ENCODE measurements at places on chromosomes 2 and 18.

GRCh38 chr2:156522864-156523440 is 86.8 kb downstream of the GPD2 start:
- no peak overlapping the region for H3K27ac ChIP-seq
- no peaks in the 10 kb centered on the region for H3K27me3 ChIP-seq
- no peaks in the 10 kb centered on the region for H3K4me1 ChIP-seq
- no peak for DNase-seq

DNA sequence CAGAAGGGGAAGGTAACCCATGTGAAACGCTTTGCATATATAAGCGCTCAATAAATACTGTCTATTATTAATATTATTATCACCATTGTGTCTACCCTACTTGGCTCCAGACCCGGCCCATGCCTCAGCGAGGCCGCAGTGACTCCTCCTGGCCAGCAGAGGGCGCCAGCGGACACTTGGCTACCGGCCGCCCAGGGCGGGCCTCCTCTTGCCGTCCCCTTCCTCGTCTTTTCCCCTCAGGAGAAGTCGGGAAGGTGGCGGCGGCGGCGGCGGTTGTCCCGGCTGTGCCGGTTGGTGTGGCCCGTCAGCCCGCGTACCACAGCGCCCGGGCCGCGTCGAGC is at the start of gene AGFG1:
Gene AGFG1, plus strand, starts transcription at position 233 of the 341 bp plus-strand sequence. CDS start 266 bp downstream, outside the sequence.
- no peaks in the 10 kb centered on the region for H3K27me3 ChIP-seq
- DNase-seq = peak; percentile 76
- no peaks in the 10 kb centered on the region for H3K36me3 ChIP-seq

DNA sequence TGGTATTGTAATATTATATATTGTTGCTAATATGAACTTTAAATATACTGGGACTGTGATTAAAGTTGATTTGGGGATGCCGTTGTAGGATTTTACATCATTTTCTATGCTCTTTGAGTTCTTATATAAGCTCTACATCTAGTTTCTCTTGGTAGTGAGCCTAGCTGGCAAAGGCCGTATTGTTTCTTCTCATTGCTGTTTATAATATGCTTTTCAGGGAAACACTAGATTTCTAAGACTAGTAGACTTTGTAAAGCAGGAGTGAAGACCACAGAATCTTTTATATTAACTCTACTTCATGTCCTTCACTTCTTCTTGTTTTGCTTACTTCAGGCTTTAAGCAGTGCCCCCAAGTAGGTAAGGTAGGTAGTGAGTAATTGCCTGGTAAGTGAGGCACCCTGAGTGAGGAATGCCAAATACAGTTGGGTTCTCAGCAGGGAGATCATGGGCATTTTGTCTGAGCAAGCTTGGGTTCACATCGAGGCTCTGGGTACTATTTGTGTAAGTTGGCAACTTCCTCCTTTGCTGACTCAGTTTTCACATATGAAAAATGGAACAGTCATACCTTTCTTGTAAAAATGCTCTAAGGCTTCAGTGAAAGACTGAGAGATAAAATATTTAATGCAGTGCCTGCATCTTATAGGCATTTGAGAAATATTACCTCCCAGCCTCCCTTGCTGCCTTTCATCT is 96.4 kb downstream of the RNF144A start:
- peaks cover 50% of the 10 kb centered on the region for H3K4me1 ChIP-seq
- H3K27me3 ChIP-seq = no peaks in the 10 kb centered on the region
- peak overlapping the region; percentile 25 for H3K27ac ChIP-seq

DNA sequence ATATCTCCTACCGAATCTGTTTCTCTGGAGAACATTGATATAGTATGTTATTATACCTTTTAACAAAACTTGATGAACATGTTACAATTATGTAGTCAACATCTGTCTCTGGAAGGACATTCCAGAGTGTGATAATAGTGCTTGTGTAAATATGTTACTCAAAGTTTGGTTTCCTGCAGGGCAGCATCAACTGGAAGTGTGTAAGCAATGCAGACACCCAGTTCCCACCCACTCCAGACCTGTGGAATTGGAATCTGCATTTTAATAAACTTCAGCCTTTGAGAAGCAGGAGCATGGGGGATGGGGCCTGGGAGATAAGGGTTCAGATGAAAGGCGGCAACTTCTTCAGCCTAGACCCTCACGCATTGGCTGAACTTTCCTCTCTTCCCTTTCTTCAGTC is 398.9 kb downstream of the RND3 start:
- H3K36me3 ChIP-seq = no peaks in the 10 kb centered on the region
- DNase-seq = no peak
- H3K27me3 ChIP-seq = no peaks in the 10 kb centered on the region
- H3K4me3 ChIP-seq = no peak overlapping the region

GRCh38 chr2:65370387-65371073 is 61.9 kb downstream of the SPRED2 start:
- no peak for DNase-seq
- H3K27ac ChIP-seq = no peak overlapping the region
- no peaks in the 10 kb centered on the region for H3K36me3 ChIP-seq
- H3K4me3 ChIP-seq = no peak overlapping the region

DNA sequence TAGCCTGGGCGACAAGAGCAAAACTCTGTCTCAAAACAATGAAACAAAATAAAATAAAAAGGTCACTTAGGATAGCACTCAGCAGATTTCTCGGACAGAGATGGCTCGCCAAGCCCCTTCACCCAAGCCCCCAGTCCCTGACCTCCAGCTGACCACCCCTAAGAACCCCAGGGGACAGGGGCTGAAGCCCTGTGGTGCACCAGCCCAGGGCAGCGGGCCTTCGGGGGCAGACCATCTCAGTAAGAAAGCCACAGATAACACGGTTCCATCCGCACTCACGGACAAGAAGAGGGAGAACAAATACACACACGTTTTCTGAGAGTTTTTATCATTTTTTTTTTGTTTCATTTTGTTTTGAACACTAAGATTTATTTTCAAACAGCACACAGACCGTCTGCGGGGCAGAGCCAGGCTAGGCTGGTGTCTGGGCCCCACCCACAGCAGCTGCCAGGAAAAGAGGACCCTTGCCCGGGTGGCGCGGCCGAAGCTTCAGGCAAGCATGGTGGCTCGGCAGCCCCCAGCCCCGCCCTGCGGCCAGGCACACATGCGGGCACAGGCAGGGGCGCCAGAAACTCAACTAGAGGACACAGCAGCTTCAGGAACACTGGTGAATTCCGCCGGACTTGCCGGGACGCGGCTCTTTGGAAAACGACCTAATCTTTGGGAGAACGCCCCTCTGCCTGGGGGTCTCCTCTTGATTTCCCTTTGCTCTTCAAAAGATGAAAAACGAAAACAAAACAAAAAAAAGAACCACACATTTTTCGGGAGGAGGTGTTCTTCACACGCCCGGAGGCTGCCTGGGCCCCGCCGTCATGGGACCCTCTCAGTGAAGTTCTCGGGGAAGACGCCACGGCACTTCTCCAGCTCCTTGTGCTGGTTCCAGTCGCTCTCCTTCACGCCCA is 59.0 kb downstream of the BIN1 start:
- H3K27ac ChIP-seq = no peak overlapping the region
- DNase-seq = no peak
- H3K36me3 ChIP-seq = peaks cover 58% of the 10 kb centered on the region
- peaks cover 23% of the 10 kb centered on the region for H3K4me1 ChIP-seq
- H3K27me3 ChIP-seq = no peaks in the 10 kb centered on the region
- no peak overlapping the region for H3K4me3 ChIP-seq

DNA sequence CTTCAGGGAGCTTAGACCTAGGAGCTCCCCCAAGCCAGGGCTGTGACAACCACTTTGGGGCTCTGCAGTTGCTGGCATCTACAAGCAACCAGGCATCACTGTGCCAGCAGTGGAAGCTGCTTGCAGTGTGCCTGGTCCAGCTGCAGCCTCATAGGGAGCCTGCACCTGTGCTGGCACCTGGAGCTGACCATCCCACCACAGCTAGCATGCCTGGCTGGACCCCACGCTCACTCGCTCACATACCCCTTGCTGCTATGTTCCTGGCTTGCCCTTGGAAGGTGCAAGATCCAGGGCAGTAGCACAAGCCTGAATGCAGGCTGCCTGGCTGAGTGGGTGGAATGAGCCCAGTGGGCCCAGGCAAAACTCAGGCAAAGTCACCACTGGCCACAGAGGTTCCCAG is 82.5 kb downstream of the ZNF804A start:
- H3K27ac ChIP-seq = no peak overlapping the region
- no peak for DNase-seq
- H3K27me3 ChIP-seq = no peaks in the 10 kb centered on the region
- no peak overlapping the region for H3K4me3 ChIP-seq
- H3K4me1 ChIP-seq = no peaks in the 10 kb centered on the region

- no peak overlapping the region for H3K27ac ChIP-seq
- no peaks in the 10 kb centered on the region for H3K27me3 ChIP-seq
- H3K36me3 ChIP-seq = no peaks in the 10 kb centered on the region
- no peak overlapping the region for H3K4me3 ChIP-seq
These were observed 26.3 kb downstream of the SERPINB13 start for GRCh38 chr18:63613420-63613819.

- H3K4me3 ChIP-seq = no peak overlapping the region
- H3K4me1 ChIP-seq = no peaks in the 10 kb centered on the region
- H3K27ac ChIP-seq = no peak overlapping the region
- DNase-seq = no peak
These were observed 139.6 kb downstream of the SOCS6 start for GRCh38 chr18:70428439-70428838.

DNA sequence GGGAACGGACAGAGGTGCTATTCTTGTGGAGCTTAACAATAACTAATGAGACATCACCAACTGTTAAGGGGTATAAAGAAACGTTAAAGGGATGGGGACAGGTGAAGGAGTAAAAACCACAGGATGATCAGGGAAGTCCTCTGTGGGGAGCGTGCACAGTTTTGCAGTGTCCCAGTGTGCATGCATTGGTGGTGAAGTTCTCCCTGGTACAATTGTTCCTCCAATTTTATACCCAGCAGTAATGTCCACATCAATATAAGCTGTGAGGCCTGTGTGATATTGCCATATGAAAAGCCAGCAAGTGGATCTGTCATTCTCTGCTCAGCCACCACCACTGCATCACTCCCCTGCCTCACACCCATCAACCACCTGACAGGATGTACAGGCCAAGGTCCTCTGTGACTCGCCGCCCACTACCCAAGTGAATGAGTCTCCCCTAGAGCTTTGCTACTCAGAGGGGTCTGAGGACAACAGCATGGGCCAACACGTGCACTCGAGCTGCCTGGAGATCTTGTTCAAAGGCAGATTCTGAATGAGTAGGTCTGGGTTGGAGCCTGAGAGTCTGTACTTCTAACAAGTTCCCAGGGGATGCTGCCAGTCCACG is 4.6 kb downstream of the MLPH start:
- DNase-seq = no peak
- no peak overlapping the region for H3K4me3 ChIP-seq
- no peaks in the 10 kb centered on the region for H3K36me3 ChIP-seq
- no peak overlapping the region for H3K27ac ChIP-seq
- peaks cover 9% of the 10 kb centered on the region for H3K4me1 ChIP-seq
- H3K27me3 ChIP-seq = peaks cover 28% of the 10 kb centered on the region

DNA sequence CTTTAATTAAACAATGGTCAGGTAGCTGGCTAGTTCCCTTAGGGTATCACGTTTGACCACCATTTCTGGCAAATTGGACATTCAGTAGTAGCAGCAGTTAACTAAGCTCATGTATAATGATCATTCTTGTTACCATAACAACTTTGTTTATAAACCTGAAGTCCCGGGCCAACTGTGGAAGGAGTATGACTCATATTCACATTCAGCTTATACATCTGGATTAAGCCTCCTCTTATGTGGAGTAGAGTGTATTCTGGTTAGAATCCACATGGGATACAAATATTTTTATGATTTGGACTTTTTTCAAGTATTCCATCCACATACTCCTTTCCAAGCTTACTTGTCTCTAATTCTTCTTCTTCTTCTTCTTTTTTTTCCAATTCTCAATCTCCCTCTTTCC is 70.3 kb upstream of the ZSWIM2 start:
- H3K36me3 ChIP-seq = no peaks in the 10 kb centered on the region
- H3K4me1 ChIP-seq = no peaks in the 10 kb centered on the region
- H3K4me3 ChIP-seq = no peak overlapping the region
- DNase-seq = no peak
- H3K27ac ChIP-seq = no peak overlapping the region
- H3K27me3 ChIP-seq = no peaks in the 10 kb centered on the region

GRCh38 chr2:186130748-186131641 is 355.1 kb upstream of the ZC3H15 start:
- H3K4me1 ChIP-seq = no peaks in the 10 kb centered on the region
- H3K36me3 ChIP-seq = no peaks in the 10 kb centered on the region
- no peak overlapping the region for H3K27ac ChIP-seq
- no peak overlapping the region for H3K4me3 ChIP-seq

- no peak overlapping the region for H3K27ac ChIP-seq
- peaks cover 8% of the 10 kb centered on the region for H3K4me1 ChIP-seq
- no peaks in the 10 kb centered on the region for H3K36me3 ChIP-seq
- DNase-seq = no peak
- no peak overlapping the region for H3K4me3 ChIP-seq
These were observed 120.1 kb upstream of the NABP1 start for GRCh38 chr2:191557841-191558240.

DNA sequence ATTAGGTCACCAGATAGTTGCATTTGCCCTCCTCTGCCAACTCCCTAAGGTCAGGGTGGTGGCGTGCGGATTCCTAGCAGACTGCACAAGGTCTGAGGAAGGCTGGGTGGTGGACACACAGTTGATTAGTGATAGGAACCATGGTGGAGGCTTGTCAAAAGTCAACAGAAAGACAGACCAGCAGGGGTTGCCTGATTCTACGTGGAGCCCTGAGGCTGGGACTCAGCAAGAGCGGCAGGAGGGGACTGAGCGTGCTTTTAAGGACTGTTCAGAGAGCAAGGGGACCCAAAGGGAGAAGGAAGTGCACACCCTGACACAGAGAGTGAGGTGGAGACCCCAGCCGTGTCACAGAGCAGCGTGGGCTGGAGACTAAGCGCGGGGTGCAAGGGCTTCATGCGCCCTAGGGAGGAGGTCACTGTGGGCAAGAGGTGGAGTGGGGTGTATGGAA is 513.2 kb downstream of the RNF144A start:
- peaks cover 5% of the 10 kb centered on the region for H3K27me3 ChIP-seq
- no peaks in the 10 kb centered on the region for H3K36me3 ChIP-seq
- peaks cover 15% of the 10 kb centered on the region for H3K4me1 ChIP-seq
- no peak overlapping the region for H3K4me3 ChIP-seq

- DNase-seq = peak; percentile 4
- H3K27ac ChIP-seq = no peak overlapping the region
- no peak overlapping the region for H3K4me3 ChIP-seq
- H3K36me3 ChIP-seq = no peaks in the 10 kb centered on the region
These were observed 83.6 kb downstream of the CCDC85A start for GRCh38 chr2:56267415-56267788.

- no peaks in the 10 kb centered on the region for H3K36me3 ChIP-seq
- no peak overlapping the region for H3K4me3 ChIP-seq
- H3K4me1 ChIP-seq = peaks cover 35% of the 10 kb centered on the region
These were observed 5.4 kb upstream of the KCNG2 start for GRCh38 chr18:79792096-79792987.

Data from spinal cord (tissue), 10 donors.